Hypothalamus (tissue), 51 donors: ENCODE measurements at places on chromosomes 16 and 17.

DNA sequence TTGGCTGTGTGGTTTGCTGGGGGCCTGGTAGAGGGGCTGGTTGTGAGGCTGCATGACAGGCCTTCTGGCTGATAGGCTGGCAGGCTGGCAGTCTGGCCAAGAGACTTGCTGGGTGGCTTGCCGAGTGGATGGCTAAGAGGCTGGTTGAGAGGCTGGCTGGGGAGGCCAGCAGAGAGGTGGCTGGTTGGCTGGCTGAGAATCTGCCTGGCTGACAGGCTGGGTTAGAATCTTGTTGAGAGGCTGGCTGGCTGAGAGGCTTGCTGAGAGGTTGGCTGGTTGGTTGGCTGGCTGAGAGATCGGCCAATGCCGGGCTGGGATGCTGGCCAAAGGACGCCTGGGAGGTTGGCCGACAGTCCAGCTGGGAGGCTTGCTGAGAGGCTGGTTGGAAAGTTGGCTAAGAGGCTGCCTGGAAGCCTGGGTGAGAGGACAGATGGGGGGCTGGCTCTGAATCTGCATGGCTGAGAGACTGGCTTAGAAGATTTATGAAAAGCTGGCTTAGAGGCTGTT, 35.9 kb upstream of the ACSM2B start:
- DNase-seq, result no peak

DNA sequence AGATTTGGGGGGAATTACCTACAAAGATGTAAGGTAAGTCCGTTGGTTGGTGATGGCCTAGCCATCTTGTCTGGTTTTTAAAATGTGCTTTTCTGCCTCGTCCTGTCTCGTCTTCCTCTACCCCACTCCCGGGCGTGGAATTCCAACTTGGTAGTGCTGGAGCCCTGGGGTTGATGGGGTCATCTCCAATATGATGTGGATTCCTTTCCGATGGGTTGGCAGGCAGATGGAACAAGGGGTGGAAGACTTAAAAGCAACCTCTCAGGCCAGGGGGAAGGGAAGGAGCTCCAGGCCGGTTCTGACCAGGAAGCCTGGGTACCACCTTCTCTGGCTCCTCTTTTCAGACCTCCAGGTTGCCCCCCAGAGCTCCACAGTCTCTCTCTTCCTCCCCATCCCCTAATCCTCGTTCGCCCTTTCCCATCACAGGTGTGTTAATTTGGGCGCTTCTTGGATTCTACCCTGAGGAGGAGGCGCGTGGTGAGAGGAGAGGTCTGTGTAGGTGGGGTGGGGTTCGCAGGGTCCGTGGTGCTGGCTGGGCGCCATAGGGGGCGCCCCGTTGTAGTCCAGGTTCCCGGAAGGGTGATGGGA, 5.1 kb upstream of the HOXB2 start:
- no peak for DNase-seq

- no peak for DNase-seq
These were observed 25.4 kb downstream of the CMTM3 start for GRCh38 chr16:66629856-66630255.

DNA sequence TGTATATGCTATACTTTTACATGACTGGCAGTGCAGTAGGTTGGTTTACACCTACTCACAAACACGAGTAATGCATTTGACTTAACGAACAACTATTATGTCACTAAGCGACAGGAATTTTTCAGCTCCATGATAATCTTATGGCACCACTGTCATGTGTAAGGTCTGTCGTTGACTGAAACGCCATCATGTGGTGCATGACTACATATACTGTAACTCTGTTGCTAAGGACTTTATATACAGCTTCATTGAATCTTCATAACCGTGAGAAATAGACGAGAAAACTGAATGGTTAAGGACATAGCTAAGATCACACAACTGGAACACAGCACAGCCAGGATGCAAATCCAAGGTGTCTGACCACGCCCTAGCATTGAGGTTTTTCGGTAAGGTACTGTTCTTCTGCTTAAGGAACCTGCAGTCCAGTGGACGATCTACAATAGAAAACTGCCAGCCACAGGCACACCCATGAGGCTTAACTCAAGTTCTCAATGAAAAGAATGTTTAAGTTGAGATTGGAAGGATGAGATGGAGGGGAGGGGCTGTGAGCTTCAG, 3.3 kb downstream of the CFAP20 start:
- DNase-seq, result no peak

GRCh38 chr17:62631936-62632924, 4.8 kb downstream of the MRC2 start:
- no peak for DNase-seq

- DNase-seq, result no peak
These were observed 15.0 kb upstream of the SRCIN1 start for GRCh38 chr17:38620551-38621277.
